OCI-M1 (cell line): ENCODE measurements at places on chromosomes 6 and 20.
A peak's percentile ranks its signal among the peaks of the same experiment; 100 is the strongest.

DNA sequence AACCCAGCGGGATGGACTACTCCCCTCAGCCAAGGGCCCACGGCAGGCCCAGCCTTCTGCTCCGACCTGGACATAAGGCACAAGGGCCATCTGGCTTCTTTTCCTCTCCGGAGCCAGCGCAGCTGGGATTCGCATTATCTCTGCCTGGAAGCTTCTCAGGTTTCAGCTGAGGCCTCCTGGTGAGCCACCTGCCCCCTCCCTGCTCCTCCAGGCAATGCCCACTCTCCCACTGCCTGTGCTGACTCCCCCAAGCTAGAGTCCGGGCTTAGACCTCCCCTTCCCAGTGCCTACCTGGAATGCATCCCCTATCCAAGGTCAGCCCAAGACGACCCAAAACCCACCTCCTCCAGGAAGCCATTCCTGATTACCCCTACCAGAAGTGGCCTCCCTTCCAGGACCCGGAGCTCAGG is 60.7 kb downstream of the EZR start:
- no peak for DNase-seq

- DNase-seq = no peak
These were observed 262.0 kb downstream of the BTBD3 start for GRCh38 chr20:12179692-12180091.

GRCh38 chr6:132228894-132229293 is 172.4 kb downstream of the MOXD1 start:
- no peak for DNase-seq

GRCh38 chr20:36392989-36393388 is 86.8 kb downstream of the DLGAP4 start:
- no peak for DNase-seq

DNA sequence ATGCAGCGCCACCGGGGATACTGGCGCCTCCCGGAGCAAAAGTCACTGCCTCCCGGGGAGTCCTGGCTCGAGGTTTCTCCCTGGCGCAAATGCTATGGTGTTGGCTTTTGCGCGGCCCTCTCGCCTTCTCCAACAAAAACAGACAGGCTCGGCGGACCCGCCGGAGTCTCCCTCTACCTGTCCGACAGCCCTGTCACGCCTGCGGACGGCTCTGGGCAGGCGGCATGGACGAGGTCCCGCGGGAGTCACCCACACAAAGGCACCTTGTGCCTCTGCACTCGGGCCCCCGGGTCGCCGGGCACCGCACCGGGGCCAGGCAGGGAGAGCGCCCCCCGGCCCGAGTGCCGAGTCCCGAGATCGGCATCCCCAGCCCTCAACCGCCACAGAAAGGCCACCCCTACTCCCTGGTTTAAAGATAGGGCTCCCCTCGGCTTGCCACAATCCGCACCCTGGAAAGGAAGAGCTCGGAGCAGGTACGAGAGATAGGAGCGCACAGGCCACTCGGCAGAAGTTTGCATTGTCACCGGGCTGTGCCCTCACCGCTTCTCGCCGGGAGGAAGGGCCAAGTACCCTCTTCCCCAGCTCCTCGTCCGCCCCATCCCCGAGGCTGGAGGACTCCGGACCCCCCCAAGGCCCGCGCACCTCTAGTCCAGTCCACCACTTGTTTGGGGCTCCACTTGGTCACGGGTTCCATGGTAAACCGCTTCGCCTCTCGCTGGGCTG is 903 bp downstream of the CNKSR3 start:
- DNase-seq = peak; percentile 56

GRCh38 chr6:149482545-149483333 is 2.1 kb downstream of the ZC3H12D start:
- peak; percentile 82 for DNase-seq

DNA sequence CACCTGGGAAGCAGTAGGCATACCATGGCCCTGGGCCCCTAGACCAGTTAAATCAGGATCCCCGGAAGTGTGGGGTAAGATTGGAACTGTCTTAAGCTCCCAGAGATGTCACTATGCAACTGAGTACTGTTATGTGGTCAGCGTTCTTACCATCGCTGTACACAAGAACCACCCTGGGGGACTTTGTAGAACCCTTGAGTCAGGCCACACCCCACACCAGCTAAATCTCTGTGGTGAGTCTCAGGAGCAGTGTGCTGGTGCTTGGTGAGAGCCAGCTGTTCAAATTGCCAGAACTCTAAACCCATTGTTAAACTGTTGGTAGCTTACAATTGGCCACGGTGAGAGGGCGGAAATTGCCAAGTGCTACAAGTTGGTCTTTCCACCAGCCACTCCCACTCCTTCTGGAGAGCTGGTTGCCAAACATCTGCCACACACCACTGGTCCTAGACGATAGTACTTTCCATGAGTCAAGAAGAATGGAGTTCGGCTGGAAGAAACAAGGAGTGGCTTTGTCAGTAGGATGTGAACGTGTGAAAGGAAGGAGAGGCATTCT is 80.5 kb upstream of the SYNDIG1 start:
- DNase-seq = no peak

- peak; percentile 40 for DNase-seq
These were observed 99.3 kb upstream of the VSTM2L start for GRCh38 chr20:37803438-37804307.

DNA sequence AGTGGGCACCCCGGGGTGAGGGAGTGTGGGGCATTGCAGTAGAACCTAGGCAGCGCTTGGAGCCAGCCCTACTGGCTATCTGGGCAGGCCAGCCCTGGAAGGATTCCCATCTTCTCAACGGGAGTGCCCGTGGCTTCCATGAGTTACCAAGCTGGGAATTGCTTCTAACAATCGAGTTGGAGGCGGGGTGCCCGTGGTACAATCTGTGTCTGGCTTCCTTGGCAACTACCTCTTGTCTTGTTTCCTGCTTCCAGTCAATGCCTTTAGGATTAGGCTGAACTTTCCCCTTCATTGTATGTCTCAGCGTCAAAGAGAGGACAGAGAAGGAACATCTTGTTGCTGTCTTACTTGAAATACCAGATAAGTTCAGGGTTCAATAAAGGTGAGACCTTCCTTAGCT is 33.3 kb downstream of the PPP1R14C start:
- DNase-seq = no peak

DNA sequence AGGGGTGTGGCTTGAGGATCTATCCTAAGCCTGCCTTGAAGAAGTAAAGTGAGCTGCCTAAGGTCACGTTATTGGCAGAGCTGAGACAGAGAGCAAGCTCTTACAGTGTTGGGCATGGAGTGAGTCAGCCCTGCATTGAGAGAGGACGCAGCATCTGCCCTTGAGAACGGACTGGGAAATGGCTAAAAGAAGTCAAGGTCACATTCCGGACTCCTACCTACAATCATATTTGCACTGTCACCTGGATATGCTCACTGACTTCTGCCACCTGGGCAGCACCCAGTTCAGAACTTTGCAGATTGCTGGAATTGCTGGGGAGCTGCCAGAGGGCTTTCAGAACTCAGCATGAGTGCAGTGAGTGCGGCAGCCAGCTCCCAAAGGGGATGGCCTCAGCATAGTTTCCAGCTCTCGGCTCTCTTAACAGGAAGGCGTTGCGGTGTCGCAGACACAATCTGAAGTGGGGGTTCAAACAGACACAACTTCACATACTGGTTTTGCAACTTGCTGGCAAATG is 199.3 kb upstream of the SGK1 start:
- DNase-seq = no peak

DNA sequence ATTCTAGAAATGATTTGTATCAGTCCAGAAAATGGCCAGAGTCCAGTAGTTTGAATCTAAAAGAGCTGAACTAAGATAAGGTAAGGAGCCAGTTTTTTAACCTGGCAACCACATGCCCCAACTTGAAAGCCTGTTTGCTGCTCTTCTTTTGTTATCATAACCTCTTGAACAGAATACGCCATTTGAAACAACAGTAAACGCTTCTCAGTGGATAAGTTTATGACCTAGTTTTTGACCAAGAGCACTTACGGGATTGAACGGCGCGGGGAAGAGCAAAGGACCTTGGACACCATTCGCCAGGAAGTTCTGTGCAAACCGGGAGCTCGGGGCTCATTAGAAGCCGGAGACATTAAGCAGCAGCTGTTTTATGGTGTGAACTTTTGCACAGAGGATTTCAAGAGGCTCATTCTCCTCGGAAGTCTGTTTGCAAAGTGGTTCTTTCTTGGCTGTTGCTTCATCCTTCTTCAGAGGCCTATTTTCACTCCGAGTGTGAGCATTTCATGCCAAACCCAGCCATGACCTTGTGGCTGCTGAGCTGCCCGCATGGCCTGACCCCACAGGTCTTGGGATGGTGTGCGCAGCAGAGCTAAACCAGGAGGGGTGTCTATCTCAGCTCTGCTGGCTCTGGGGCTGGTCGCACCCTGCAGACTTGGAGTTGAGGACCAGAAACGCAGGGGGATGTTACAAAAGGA is 215.1 kb downstream of the SOX4 start:
- no peak for DNase-seq

DNA sequence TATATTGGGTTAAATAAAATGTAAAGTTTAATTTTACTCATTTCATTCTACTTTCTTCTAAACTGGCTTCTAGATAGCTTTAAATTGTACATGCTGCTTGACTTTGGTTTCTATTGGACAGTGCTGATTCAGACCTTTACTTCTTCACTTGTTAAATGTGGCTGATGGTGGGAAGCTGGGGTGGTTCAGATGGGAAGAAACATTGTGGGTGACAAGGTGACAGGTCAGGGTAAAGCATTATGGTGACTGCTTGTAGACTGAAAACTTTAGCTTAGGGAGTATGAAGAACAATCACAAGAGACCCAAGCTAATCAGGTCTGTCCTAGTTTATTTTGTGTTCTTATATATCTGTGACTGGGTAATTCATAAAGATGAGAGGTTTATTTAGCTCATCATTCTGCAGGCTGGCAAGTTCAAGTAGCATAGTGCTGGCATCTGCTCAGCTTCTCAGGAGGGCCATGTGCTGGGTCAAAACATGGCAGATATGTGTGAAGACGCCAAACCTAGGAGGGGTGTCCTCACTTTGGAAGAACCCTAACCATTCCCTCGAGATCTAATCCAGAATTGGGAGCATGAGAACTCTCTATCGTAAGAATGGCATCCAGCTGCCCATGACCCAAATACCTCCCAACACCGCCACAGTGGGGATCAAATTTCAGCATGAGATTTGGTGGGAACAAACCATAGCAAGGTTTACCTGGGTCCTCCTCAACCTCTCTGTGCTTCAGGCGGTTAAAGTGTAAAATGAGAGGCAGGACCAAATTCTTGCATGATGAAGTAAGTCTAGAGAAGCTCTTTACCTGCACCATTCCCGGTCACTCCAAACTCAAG is 102.8 kb downstream of the FYN start:
- no peak for DNase-seq

DNA sequence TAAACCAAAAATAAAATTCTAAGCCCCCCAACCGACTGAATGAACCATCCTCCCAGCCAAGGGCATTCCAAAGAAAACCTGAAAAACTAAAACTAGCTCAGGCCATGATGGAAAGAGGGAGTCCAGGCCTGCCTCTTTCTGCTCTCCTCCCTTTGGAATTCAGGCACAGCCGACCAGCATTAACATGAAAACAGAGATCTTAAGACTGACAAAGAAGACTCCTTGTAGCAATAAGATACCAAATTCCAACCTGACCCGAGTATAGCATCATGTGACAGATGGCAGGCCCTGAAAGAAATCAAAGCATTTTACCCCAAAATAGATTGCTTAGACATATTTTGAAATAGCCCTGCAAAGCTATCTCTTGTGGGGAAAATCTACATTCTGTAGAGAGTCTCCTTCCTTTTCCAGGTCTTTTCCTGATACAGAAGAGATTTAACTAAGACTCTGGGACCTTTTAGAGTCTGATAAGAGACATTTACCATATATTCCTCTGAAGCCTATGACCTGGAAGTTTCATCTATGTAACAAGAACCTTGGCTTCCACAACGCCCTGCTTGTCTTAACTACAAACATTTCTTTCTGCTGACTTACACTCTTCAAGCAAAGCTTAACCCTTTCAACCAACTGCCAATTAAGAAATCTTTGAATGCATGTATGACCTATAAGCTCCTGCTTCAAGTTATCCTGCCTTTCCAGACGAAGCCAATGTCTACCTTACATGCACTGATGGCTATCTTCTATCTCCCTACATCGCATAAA is 22.2 kb upstream of the TXLNB start:
- no peak for DNase-seq

DNA sequence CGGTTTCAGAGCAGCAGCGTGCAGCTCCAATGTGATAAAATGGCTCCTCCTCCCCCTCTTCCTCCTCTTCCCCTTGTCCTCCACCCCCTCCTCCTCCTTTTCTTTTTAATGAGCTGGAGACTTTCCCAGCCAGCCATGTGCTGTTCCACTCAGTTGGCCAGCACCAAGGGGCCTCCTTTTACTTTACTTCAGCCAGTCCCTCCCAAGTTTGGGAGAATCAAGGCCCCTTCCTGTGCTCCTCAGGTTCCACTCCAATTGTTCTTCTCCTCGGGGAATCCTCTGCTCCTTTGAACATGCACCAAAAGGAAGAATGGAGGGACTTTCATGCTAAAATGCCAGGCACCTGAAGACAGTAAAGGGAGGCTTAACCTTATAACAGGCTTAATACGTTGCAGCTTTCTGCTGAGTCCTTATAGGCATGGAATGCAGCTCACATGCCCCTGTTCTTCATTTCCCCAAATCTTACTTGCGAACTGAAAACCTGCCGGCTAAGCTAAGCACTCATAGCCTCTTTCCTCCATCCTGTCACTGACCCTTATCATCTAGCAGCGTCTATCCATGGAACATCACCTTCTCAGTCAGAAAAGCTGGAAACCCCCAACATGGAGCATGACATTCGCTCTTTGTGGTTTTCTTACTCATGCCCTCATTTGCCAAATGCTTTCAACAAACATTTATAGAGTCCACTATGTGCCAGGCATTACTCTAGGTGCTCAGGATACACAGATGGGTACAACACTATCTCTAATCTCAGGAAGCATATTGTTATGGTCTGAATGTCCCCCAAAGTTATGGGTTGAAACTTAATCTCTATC is 170.6 kb downstream of the PHACTR1 start:
- DNase-seq = no peak

DNA sequence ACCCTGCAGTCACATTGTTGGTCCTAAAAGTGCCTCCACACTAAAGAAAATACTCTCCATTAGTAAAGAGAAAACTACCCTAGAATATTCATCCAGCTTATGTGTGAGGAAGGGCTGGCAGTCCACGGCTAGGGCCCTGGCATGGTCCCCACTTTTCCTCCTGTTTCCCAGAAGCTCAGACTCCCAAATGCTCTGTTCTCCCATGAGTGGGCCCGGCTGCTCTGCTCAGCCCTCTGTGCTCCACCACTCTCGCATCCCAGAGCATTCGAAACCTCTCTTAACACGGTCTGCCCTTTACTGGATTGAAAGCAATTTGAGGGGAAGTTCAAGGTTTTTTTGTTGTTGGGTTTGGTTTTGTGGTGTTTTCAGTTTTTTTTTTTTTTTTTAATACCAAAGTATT is 61.8 kb downstream of the APCDD1L start:
- DNase-seq = no peak

DNA sequence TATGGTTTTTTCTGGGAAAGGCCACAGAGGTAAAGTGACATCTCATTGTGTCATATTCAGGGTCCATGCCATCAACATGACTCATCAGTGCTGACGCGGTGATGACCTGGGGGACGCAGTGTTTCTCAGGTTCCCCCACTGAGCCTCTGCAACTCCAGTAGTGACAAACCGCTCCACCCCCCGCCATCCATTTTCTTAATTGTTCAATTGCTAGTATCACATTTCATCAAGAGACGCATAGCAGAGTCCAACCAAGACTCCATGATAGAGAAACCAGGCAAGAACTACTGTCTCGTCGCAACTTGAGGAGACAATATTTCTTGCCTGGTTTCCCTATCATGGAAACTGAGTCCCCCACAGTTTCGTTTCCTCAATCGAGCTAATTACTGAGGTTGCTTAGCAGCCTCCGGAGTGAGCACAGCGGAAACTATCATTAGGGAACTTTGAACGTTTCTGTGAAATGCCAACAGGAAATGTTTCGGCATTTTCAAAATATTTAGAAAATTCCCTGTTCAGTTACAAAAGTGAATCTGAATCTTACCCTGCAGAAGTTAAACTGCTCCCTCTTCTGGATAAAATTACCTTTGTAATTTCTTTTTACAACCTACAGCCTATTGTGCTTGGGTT is 12.2 kb upstream of the SERPINB1 start:
- peak; percentile 51 for DNase-seq
